DMS153 (cell line): ENCODE measurements at places on chromosomes 16 and 17.

DNA sequence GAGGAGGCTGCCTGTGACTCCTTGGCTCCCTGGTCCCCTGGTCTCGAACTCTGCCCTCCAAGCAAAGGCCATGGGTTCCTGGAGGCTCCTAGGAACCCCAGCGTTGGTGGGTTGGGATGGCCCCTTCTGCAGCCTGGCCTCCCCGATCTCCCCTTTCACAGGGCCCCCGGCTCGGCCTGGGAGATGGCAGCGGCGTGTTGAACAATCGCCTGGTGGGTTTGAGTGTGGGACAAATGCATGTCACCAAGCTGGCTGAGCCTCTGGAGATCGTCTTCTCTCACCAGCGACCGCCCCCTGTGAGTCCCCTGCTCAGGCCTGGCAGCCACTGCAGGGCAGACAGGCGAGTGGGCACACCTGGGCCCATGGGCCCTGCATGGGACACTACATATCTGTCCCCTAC, 10.9 kb downstream of the ADGRG3 start:
- DNase-seq: no peak

DNA sequence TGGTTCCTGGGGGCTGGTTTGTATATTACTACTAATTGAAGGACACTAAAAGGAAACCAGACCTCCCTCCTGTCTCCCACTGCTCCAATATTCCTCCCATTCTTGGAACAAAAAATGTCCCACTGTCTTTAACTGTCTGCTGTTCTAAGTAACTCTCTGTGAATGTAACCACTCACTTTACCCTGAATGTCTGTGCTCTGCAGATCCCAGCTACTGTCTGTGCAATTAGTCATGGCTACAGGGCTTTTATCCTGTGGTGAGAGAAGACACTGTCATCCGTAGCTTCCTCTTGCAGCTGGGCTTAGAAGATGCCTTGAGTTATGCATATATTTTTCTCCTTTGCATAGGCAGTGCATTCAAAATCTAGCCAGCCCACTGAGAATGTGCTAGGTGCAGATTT, 853.8 kb downstream of the CDH8 start:
- no peak for DNase-seq

GRCh38 chr17:77319211-77320043, 178.7 kb downstream of the SEC14L1 start:
- no peak for DNase-seq

DNA sequence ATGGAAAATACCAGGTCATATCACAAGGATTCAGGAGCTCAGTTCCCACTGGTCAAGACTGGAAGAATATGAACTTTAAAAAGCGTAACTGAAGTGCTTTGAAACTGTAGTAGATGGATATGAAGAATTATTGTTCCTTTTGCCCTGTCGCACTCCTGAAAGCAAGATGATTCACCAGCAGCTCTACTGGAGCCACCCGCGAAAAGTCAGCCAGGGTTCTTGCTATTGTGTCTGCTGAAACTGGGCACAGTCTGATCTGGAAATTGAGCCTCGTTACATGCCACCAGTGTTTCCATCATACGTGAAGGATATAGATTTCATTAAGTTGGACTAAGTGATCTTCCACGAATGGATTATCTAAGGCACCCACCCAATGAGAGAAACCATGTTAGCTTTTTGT, 16.6 kb downstream of the AP2B1 start:
- DNase-seq: no peak

- DNase-seq: no peak
These were observed 15.7 kb upstream of the ATF7IP2 start for GRCh38 chr16:10370096-10370726.

- DNase-seq: no peak
These were observed 3.0 kb upstream of the CTRB2 start for GRCh38 chr16:75209944-75210343.

DNA sequence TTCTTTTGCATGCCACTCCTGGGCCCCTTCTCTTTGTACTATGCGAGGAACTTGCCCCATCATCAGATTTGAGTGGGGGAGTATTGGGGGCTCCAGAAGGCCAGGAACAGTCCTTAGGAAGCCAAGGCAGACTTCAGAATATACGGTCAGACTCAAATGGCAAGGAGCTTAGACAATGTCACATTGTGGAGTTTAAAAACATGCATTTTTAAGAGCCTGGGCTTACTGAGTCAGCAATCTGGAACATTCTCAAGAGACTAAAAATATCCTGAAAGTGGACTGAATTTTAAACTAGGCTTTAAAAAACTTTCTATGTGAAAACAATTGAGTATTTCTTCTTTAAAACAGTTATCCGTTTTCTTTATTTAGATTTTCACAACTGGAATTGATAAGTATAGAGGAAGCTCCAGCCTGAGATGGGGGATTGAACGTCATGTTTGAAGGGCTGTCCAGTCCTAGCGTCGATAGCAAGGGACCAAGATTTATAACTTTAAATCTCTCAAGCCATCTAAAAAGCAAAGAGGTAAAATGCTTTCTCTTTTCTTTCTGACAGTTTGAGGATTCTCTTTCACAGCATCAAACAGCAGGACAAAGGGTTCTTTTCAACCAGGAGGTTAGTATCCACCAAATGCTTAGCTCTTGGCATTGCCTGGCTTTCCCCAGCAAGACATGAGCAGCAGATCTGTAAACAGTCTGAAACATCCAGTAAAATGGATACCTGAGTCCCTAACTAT, 45.8 kb upstream of the CDRT4 start:
- DNase-seq: no peak

GRCh38 chr17:4870855-4871254, 28.5 kb upstream of the C17orf107 start:
- DNase-seq: no peak

DNA sequence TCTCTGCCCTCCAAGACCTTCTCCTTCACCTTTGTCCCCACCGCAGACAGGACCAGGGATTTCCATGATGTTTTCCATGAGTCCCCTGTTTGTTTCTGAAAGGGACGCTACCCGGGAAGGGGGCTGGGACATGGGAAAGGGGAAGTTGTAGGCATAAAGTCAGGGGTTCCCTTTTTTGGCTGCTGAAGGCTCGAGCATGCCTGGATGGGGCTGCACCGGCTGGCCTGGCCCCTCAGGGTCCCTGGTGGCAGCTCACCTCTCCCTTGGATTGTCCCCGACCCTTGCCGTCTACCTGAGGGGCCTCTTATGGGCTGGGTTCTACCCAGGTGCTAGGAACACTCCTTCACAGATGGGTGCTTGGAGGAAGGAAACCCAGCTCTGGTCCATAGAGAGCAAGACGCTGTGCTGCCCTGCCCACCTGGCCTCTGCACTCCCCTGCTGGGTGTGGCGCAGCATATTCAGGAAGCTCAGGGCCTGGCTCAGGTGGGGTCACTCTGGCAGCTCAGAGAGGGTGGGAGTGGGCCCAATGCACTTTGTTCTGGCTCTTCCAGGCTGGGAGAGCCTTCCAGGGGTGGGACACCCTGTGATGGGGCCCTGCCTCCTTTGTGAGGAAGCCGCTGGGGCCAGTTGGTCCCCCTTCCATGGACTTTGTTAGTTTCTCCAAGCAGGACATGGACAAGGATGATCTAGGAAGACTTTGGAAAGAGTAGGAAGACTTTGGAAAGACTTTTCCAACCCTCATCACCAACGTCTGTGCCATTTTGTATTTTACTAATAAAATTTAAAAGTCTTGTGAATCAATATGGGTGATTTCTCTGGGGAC, 12.2 kb downstream of the CX3CL1 start:
- DNase-seq: no peak

DNA sequence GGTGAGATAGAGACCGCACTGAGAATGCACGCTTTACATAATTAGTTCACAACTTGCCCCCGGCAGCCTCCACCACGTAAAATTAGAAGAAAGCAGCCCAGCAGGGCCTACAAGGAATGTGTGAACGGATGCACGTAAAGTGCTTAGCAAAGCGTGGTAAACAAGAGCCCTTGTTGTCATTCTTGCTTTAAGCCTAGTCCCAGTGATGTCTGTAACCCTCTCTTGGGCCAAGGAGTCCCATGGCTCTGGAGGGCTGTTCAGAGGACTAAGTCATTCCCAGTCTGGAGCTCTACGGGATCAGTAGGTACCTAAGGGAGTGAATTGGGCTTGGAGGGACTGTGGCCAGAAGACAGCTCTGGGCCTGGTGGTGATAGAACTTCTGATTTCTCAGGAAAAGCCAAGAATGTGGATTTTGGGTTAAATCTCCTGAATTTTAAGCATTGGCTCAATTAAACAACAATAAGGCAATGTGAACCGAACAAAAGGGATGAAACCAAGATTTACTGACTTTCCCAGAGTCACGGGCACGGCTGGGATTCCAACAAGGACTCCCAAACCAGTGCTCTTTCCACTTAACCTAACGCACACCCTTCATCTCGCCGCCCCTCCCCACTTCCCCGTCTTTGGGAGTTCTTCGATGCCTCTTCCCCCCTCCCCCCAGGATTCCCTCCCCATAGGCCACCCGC, 775 bp upstream of the CHP2 start:
- DNase-seq: no peak

DNA sequence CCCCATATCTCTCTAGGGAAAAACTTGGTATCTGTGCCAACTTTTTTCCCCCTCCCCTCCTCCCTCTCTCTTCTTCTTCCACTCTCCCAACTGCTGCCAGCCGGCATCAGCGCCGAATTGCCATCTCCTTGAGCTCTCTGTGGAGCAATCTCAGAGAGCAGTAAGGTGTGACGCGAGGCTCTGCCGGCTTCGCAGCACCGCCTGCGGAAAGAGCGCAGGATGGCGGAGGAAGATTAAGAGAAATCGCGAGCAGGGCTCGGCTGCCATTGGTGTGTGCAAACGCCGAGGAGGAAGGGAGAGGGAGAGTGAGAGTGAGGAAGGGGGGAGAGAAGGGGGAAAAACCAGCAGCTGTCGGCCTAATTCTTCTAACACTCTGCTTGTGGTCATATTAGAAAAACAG, 44.2 kb downstream of the NEUROD2 start:
- peak; percentile 55 for DNase-seq

GRCh38 chr17:73463821-73464220, 152.0 kb upstream of the CDC42EP4 start:
- no peak for DNase-seq
